ENCODE measurements at places on chromosomes 3 and 15. TPM values are rescaled to one million over a fixed set of nuclear protein-coding genes. Genes with fewer than 3 reads are reported as not detected.

The KNL1 gene
- 22.5 TPM for total RNA-seq

The TMEM39A gene
- 43.7 TPM for total RNA-seq

GRCh38 chr3:64039981-64040733 lies 16.9 kb upstream of the PSMD6 start:
- no peak overlapping the region for H3K4me3 ChIP-seq
- no peaks in the 10 kb centered on the region for H3K36me3 ChIP-seq
- H3K4me1 ChIP-seq, result no peaks in the 10 kb centered on the region
- no peak for DNase-seq
- H3K27ac ChIP-seq, result no peak overlapping the region

DNA sequence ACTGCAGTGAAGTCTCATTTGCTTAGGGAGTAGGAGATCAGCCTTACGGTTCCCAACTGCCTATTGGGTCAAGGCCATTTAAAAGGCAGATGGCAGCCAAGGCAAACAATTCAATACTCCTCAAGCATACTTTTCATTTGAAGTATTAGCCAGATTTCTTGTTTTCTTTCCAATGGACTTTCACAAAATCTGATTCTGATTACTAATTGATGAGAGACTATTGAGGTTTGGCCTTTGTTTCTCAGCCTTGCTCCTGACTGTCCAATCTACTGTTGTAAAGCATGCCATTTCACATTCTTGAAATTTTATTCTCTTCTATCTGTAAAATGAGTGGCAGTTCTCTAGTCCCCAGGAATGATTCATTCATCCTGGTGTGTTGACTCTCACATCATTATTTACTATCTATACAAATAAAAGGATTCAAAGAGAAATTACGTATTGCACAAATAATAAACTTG lies 166.2 kb upstream of the TGFBR2 start:
- no peaks in the 10 kb centered on the region for H3K36me3 ChIP-seq
- H3K27ac ChIP-seq, result no peak overlapping the region
- no peaks in the 10 kb centered on the region for H3K27me3 ChIP-seq
- no peak for DNase-seq

Data from H1 (cell line).